Colonic mucosa (tissue), 4 donors: ENCODE measurements at places on chromosomes 12 and 14.

GRCh38 chr12:4506870-4507269, 31.8 kb upstream of the RAD51AP1 start:
- no peak for DNase-seq

GRCh38 chr14:103301512-103302354, 32.3 kb upstream of the EIF5 start:
- no peak for DNase-seq

DNA sequence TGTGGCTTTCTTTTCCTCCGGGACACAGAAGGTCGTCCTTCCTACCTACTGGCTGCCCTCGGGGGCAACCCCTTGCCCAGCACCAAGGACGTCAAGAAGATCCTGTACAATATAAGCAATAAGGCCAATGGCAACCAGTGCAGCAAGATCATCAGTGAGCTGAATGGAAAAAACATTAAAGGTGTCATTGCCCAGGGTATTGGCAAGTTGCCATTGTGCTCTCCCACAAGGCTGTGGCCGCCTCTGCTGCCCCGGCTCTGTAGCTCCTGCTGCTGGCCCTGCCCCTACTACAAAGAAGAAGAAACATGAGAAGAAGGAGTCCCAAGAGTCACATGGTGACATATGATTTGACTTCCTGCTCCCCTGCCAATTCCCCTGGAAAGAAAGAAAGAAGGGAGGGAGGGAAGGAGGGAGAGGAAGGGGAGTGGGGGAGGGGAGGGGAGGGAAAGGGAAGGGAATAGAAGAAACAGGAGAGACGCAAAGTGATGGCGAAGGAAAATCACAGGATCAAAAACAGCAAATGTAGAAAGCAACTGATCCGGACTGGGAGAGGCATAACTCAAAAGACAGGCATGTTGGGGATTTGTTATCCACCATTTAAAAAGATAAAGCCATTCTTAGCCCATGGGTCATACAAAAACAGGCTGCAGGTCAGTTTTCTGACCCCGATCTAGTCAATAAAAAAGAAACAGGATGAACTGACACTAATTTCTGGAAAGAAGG, 61.3 kb upstream of the RESF1 start:
- DNase-seq: no peak

GRCh38 chr14:105471297-105471821, 3.3 kb upstream of the CRIP2 start:
- DNase-seq: no peak

GRCh38 chr12:101459642-101460346, 15.3 kb upstream of the SPIC start:
- DNase-seq: peak; percentile 29
